Fibroblast of lung (primary cell): ENCODE measurements at places on chromosomes 7 and 10.
A peak's percentile ranks its signal among the peaks of the same experiment; 100 is the strongest.

- peak; percentile 41 for DNase-seq
Observed at GRCh38 chr10:79069325-79070080, 737 bp downstream of the ZMIZ1 start.

DNA sequence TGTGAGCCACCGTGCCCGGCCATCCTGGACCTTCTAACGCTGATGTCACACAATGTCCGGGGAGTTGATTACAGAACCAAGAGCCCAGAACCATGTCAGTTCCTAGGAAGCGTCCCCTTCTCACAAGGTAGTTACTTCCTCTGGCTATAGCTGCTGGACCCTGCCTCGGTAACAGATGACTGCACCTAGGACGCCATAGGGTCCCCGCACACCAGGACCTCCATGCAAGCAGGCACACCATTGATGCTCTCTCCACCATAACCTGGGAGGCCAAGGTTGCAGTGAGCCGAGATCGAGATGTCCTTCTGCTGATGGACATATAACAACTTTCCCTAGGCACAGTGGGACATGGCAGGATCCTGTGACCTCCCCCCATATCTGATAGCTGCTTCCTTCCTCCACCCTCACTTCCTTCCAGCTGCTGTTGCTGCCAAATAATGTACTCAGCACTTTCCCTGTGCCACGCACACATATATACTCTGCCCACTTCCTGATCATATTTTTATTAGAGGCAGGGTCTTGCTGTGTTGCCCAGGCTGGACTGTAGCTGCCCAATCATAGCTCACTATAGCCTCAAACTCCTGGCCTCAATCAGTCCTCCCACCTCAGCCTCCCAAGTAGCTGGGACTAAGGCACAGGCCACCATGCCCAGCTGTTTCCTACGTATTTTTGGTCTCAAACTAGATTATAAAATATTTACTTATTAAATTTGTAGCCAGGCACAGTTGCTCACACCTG, 3.5 kb upstream of the SNX8 start:
- DNase-seq, result no peak

DNA sequence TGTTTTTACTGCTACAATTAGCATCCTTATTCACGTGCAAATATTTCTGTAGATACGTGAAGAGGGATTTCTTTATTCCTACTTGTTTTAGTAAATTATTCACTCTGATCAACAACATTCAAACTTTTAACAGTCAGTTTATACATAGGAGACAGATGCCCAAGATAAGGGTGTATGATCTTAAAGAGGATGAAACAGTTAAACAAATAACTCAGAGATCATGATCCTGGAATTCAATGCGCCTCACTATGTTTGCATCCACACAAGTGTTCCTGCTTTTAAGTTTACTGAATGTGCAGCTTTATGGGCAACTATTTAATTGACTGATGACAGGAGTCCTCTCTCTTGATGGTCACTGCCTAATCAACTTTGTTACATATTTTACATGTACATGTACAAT, 394.8 kb downstream of the PARD3 start:
- no peak for DNase-seq

GRCh38 chr7:110253093-110253492, 837.8 kb upstream of the LRRN3 start:
- DNase-seq, result peak; percentile 13

- DNase-seq, result peak; percentile 58
Observed at GRCh38 chr10:63866075-63866746, 345.0 kb downstream of the REEP3 start.

GRCh38 chr7:37756797-37757551, 73.4 kb downstream of the GPR141 start:
- no peak for DNase-seq

DNA sequence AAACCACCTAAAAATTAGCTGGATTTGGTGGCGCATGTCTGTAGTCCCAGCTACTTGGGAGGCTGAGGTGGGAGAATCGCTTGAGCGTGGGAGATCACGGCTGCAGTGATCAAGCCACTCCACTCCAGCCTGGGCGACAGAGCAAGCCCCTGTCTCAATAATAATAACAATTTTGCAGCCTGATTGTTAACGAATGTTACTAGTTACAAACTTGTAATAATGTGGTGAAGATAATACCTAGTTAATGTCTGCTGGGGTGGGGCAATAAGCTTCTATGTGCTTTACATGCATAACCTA, 1.2 kb upstream of the ATAD1 start:
- DNase-seq, result no peak

GRCh38 chr10:92699518-92700381, 10.0 kb downstream of the HHEX start:
- peak; percentile 55 for DNase-seq

DNA sequence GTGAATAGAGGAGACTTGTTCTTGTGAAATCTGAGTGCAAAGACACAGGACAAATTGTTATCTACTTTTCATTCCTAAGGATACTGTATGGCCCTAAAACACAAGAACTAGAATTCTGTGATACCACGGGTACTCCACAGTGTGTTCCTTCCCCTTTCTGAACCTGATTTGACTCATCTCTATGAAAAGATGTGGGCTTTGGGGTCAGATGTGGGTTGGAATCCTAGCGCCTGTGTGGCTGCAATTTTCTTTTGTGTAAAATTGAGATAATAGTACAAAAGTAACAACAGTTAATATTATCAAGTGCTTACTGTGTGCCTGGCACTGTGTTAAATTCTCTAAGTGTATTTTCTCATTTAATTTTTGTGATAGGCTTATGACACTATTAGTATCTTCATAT, 8.1 kb downstream of the SRGN start:
- no peak for DNase-seq

DNA sequence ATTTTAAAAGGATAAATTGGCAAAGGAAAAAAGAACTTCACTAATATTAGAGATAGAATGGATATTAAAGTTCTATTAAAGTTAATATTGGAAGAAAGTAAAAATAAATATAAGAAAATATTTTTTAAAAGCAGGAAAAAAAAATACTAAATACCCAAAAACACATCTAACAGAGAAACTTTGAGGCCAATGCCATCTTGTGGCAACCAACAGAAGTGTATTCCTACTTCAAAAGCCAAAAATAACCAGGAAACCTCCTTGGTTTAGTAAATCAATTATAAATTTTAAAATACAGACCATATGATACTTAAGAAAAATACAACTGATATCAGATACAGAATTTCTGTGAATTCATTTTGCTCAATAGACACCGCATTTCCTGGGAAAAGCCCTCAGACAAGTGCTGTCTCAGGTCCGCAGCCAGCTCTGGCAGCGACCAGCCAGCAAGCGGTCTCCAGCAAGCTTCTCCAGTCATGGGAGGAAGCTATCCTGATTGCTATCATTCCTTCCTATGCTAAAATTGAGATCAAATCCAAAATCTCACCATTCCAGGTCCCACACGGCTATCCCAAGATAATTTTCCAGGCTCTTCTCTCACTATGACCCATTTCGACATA, 65.3 kb downstream of the LMBR1 start:
- peak; percentile 58 for DNase-seq

GRCh38 chr7:38585572-38586354, 45.4 kb downstream of the AMPH start:
- DNase-seq, result no peak

GRCh38 chr7:444606-445005, 75.0 kb downstream of the PDGFA start:
- no peak for DNase-seq
